Mesothelial cell of epicardium (in vitro differentiated cells): ENCODE measurements at places on chromosomes 13 and 19. TPM values are rescaled to one million over a fixed set of nuclear protein-coding genes. Genes with fewer than 3 reads are reported as not detected.

DNA sequence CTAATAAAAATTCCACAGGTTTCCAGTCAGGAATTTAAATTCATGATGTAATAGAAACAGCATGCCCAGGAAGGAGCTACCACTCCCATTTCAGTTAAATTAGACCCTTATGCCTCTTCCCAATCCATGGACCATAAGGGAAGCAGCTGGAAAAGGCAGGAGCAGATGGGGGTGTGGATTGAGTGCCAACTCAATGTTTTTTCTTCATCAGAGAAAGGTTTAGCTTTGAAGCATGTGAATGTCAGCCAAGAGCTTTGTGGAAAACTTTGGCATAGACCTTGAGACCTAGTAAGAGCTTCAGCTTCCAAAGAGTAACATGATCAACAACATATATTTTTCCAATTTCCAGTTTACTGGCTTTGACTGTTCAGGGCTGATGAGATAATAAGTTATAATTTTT lies 2139.9 kb downstream of the PCDH9 start:
- H3K27ac ChIP-seq = no peak overlapping the region
- no peak for DNase-seq
- no peaks in the 10 kb centered on the region for H3K4me1 ChIP-seq
- no peak overlapping the region for H3K4me3 ChIP-seq

DNA sequence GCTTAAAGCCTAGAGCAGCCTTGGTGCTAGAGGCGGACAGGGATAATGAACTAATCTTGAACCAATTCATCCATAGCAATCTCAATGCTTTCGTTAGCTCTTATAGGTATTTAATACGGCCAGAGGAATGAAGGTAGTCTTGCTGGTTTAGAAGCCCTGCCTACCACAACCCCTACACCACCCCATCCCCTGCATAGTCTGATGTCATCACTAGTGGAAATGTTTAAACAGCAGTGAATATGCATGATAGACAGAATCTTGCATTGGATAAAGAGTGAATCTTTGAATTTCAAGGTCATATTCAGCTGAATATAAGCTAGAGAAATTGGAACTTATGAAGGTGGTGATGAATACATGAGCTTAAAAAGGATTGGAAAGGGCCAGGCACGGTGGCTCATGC lies 321.9 kb downstream of the ITGBL1 start:
- H3K36me3 ChIP-seq = no peaks in the 10 kb centered on the region
- H3K27me3 ChIP-seq = peaks cover 44% of the 10 kb centered on the region
- H3K4me1 ChIP-seq = no peaks in the 10 kb centered on the region
- DNase-seq = no peak
- H3K4me3 ChIP-seq = no peak overlapping the region
- H3K27ac ChIP-seq = no peak overlapping the region

The GNA15 gene
- 0.09 to 0.13 TPM (median 0.13 TPM) in 3 replicates for total RNA-seq

- H3K27me3 ChIP-seq = no peaks in the 10 kb centered on the region
- no peak overlapping the region for H3K4me3 ChIP-seq
- H3K4me1 ChIP-seq = peaks cover 49% of the 10 kb centered on the region
Observed at GRCh38 chr13:110411688-110412059, 104.6 kb downstream of the COL4A2 start.

- H3K27ac ChIP-seq = no peak overlapping the region
- peaks cover 1% of the 10 kb centered on the region for H3K4me1 ChIP-seq
- DNase-seq = no peak
- H3K27me3 ChIP-seq = peaks cover 57% of the 10 kb centered on the region
- no peaks in the 10 kb centered on the region for H3K36me3 ChIP-seq
- no peak overlapping the region for H3K4me3 ChIP-seq
Observed at GRCh38 chr19:3801412-3802096, 15.4 kb upstream of the MATK start.

- no peaks in the 10 kb centered on the region for H3K27me3 ChIP-seq
- H3K4me3 ChIP-seq = no peak overlapping the region
- peaks cover 19% of the 10 kb centered on the region for H3K4me1 ChIP-seq
- DNase-seq = no peak
- H3K36me3 ChIP-seq = no peaks in the 10 kb centered on the region
- H3K27ac ChIP-seq = no peak overlapping the region
Observed at GRCh38 chr13:22285867-22286266, 615.0 kb downstream of the FGF9 start.

DNA sequence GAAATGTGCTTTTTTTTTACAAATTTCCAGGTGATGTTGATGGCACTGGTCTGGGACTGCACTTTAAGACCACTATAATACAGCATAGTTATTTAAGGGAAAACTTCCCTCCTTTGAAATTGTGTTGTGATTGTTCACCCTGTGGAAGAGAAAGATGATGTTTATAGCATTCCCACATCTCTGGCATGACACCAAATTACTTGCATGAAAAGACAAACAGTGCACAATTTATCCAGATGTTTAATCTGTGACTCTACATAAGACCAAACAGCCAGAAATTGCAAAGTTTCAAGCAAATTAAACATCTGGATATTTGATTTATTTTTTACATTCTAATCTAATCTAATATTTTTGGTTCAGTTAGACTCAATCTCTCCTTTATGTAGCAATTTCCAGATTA lies 51.6 kb downstream of the UFM1 start:
- no peak overlapping the region for H3K4me3 ChIP-seq
- peaks cover 4% of the 10 kb centered on the region for H3K36me3 ChIP-seq
- H3K27ac ChIP-seq = no peak overlapping the region

DNA sequence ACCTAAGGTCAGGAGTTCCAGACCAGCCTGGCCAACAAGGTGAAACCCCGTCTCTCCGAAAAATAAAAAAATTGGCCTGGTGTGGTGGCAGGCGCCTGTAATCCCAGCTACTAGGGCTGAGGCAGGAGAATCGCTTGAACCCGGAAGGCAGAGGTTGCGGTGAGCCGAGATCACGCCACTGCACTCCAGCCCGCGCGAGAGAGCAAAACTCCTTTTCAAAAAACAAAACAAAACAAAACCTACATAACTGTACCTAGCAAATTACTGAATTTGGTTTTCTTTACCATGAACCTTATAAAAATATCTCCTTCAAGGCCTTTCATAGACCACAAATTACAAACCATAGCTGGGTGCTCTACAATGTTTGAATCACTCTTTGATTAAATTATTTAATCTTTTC lies 760 bp downstream of the ZNF91 start:
- H3K36me3 ChIP-seq = peaks cover 24% of the 10 kb centered on the region
- H3K27ac ChIP-seq = peak overlapping the region; percentile 100
- no peak for DNase-seq
- H3K4me1 ChIP-seq = peaks cover 27% of the 10 kb centered on the region
- no peaks in the 10 kb centered on the region for H3K27me3 ChIP-seq
- peak overlapping the region; percentile 99 for H3K4me3 ChIP-seq

The CABP5 gene
- not detected in 3 replicates for total RNA-seq

DNA sequence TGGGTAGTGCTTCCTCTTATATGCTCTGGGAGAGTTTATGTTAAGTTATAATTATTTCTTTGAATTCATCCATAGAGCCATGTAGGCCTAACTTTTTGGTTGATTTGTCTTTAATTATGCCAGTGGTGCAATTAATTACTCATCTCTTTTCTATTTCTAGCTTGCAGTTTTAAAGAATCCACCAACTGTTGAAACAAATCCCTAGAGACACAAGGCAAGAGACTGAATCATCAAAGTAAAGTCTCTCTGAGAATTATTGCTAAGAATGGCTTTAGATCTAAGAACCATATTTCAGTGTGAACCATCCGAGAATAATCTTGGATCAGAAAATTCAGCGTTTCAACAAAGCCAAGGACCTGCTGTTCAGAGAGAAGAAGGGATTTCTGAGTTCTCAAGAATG lies 5.9 kb upstream of the ZNF551 start:
- H3K4me3 ChIP-seq = no peak overlapping the region
- H3K36me3 ChIP-seq = no peaks in the 10 kb centered on the region
- H3K27ac ChIP-seq = no peak overlapping the region
- peaks cover 39% of the 10 kb centered on the region for H3K27me3 ChIP-seq
- no peaks in the 10 kb centered on the region for H3K4me1 ChIP-seq

GRCh38 chr19:19335408-19336158 lies 15.0 kb downstream of the MAU2 start:
- H3K36me3 ChIP-seq = peaks cover 22% of the 10 kb centered on the region
- DNase-seq = no peak
- no peak overlapping the region for H3K27ac ChIP-seq
- no peaks in the 10 kb centered on the region for H3K27me3 ChIP-seq

DNA sequence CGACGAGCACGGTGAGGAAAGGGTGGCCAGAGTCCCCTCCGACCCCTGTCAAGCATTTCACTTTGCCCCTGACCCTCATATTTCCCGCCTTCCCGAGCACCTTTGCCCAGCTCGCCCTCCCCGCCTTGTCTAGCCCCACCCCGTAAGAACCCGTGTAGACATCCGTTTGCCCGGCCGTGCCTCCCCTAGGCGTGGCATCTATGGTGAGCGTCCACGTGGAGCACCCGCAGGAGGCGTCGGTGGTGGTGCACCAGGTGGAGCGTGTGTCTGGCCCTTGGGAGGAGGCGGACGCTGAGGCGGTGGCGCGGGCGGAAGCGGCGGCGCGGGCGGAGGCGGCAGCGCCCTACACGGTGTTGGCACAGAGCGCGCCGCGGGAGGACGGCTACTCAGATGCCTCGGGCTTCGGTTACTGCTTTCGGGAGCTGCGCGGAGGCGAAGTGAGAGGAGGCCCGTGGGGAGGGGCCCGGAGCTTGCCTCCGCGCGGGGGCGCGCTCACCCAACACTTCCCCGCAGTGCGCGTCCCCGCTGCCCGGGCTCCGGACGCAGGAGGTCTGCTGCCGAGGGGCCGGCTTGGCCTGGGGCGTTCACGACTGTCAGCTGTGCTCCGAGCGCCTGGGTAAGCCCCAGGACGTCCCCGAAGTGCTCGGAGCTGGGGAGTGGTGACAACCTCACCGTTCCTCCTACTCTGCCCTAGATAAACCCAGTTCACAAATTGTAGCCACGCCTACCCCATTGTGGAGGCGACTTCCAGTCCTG lies 4.2 kb downstream of the LTBP4 start:
- H3K27me3 ChIP-seq = peaks cover 68% of the 10 kb centered on the region
- peak overlapping the region; percentile 62 for H3K4me3 ChIP-seq
- H3K4me1 ChIP-seq = peaks cover 45% of the 10 kb centered on the region
- peak overlapping the region; percentile 21 for H3K27ac ChIP-seq
- peak; percentile 69 for DNase-seq

GRCh38 chr13:23850134-23850533 lies 39.1 kb downstream of the MIPEP start:
- H3K4me1 ChIP-seq = peaks cover 35% of the 10 kb centered on the region
- H3K27me3 ChIP-seq = no peaks in the 10 kb centered on the region
- H3K4me3 ChIP-seq = no peak overlapping the region
- H3K36me3 ChIP-seq = no peaks in the 10 kb centered on the region
- no peak overlapping the region for H3K27ac ChIP-seq

The SLAIN1 gene
- total RNA-seq = 32.8 to 33.4 TPM (median 32.9 TPM) in 3 replicates

DNA sequence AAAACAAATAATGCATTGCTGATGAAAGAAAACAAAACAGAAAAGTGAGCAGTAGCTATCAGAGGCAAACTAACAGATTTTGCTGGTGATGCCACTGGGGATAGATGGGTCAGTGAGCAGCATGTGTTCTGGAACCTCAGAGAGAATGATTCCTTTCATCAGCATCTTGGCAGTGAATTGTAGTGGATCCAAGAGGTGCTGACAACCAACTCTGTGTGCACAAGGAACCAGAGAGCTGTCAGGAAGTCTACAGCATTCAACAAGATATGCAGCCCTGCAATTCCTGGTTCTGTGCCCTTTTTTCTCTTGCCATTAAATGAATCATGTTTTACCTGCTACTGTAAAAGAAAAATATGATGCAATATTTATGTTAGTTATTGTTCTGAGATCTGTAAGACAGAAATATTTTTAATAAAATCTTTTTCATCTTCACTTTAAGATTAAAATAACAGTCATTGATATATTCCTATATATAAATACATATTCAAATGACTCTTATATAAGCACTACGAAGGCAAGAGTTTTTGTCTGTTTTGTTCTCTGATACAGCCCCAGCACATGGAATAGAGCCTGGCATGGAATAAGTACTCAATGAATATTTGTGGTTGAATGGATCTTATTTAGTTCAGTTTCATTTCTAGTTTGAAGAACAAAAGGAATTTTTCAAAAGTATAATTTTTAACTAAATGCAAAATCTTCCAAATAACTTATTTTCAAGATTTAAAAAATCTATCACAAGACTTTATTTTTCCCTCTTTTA lies 80.8 kb downstream of the FREM2 start:
- H3K27me3 ChIP-seq = no peaks in the 10 kb centered on the region
- peaks cover 28% of the 10 kb centered on the region for H3K4me1 ChIP-seq
- H3K36me3 ChIP-seq = peaks cover 13% of the 10 kb centered on the region
- DNase-seq = no peak
- no peak overlapping the region for H3K4me3 ChIP-seq

GRCh38 chr19:1970003-1970805 lies 29.2 kb downstream of the CSNK1G2 start:
- H3K36me3 ChIP-seq = peaks cover 11% of the 10 kb centered on the region
- no peak for DNase-seq
- H3K4me1 ChIP-seq = peaks cover 3% of the 10 kb centered on the region
- no peak overlapping the region for H3K27ac ChIP-seq
- no peak overlapping the region for H3K4me3 ChIP-seq

- peaks cover 20% of the 10 kb centered on the region for H3K27me3 ChIP-seq
- no peaks in the 10 kb centered on the region for H3K36me3 ChIP-seq
- no peak overlapping the region for H3K4me3 ChIP-seq
- peaks cover 8% of the 10 kb centered on the region for H3K4me1 ChIP-seq
Observed at GRCh38 chr19:5832061-5832460, 7.4 kb downstream of the FUT6 start.

The TMEM238 gene
- total RNA-seq = 2.3 to 2.9 TPM (median 2.3 TPM) in 3 replicates

GRCh38 chr13:59906413-59907049 lies 257.2 kb downstream of the DIAPH3 start:
- no peaks in the 10 kb centered on the region for H3K27me3 ChIP-seq
- H3K4me3 ChIP-seq = no peak overlapping the region
- no peak for DNase-seq

DNA sequence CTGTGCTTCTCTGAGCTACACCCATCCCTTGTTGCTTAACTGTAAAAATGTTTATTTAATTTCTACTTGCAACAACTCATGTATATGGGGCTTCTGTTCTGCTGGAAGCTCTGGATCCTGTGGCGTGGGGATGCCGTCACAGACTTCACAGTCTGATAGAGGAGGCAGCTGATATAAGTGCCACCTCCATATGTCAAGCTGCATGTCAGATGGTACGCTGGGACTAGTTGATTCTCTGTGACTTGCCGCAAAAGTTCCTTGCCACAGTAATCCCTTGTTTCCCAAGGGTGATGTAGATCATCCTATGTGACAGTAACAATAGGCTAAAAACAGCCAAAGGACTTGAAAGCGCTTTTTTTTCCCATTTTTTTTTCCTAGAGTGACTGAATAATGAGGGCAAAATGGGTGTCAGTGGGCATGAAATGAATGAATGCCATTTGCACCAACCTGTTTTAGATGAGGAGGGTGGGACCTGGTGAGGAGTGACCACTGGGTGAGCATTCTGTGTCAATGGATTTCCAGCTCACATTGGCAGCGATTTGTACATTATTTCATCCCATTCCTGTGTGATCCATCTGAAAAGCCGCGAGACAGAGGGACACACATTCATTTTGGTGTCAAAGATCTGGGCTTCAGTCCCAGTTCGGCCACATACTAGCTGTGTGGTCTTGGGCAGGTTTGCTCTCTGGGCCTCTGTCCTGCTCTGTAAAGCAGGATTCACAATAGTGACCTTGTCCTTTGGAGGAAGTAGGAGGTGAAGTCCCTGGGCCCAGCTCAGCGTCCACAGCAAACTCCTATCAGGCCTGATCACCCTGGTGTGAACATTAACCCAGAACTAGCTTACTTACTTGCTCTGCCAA lies 88.9 kb upstream of the RNF113B start:
- no peaks in the 10 kb centered on the region for H3K27me3 ChIP-seq
- peak overlapping the region; percentile 89 for H3K27ac ChIP-seq
- peaks cover 52% of the 10 kb centered on the region for H3K4me1 ChIP-seq
- H3K4me3 ChIP-seq = no peak overlapping the region
